ENCODE measurements at places on chromosomes 3 and 15. TPM values are rescaled to one million over a fixed set of nuclear protein-coding genes. Genes with fewer than 3 reads are reported as not detected.
A peak's percentile ranks its signal among the peaks of the same experiment; 100 is the strongest.

The SKOR1 gene
- not detected for polyA plus RNA-seq

The MLH1 gene
- polyA plus RNA-seq: 25.2 TPM

The RETNLB gene
- polyA plus RNA-seq: not detected

The LDHAL6B gene
- not detected for polyA plus RNA-seq

The ZNF501 gene
- polyA plus RNA-seq: 2.3 TPM

The PLCB2 gene
- polyA plus RNA-seq: 57.0 TPM

The TERC gene
- polyA plus RNA-seq: not detected

The CHAC1 gene
- 0.77 TPM for polyA plus RNA-seq

The MAP2K1 gene
- 58.3 TPM for polyA plus RNA-seq

DNA sequence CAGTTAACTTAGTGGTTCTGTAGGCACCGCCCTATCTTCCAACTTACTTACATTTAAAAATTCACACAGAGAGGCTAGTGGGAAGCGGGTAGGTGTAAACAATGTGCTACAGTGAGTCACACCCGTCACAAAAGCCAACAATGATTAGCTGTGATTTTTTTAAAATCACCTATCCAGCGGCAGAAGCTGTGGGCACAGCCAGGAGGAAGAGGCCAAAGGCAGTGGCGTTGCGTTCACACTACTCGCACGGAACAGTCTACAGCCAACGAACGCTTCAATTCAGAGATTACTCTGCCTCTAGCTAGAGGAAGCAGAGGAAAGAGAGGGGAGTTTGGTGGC is 2.5 kb upstream of the NLGN1 start:
- DNase-seq: no peak
- peak overlapping the region; percentile 84 for H3K27ac ChIP-seq
- no peaks in the 10 kb centered on the region for H3K36me3 ChIP-seq
- H3K4me1 ChIP-seq: peaks cover 33% of the 10 kb centered on the region
- peak overlapping the region; percentile 80 for H3K4me3 ChIP-seq

GRCh38 chr15:52778457-52778856 is 11.7 kb downstream of the ONECUT1 start:
- no peak for DNase-seq
- peaks cover 23% of the 10 kb centered on the region for H3K27me3 ChIP-seq
- no peak overlapping the region for H3K4me3 ChIP-seq

GRCh38 chr15:52709187-52709981 is 30.2 kb upstream of the ATOSA start:
- H3K4me1 ChIP-seq: no peaks in the 10 kb centered on the region
- peaks cover 2% of the 10 kb centered on the region for H3K27me3 ChIP-seq
- no peak overlapping the region for H3K4me3 ChIP-seq
- no peak overlapping the region for H3K27ac ChIP-seq

DNA sequence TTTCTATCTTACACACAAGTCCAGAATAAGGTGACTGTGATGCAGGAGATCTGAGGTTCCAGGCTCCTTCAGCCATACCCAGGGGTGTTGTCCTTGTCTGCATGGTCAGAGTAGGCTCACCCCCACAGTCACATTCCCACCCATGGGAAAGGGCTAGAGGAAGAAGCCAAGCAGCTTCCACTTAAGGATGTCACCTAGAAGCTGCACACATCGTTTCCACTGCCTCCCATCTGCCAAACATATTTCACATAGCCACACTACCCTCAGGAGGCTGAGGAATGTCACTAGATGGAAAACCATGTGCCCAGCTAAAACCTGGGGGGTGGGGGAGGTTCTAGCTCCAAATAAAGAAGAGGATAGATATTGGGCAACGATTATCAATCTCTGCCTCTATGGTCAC is 58.1 kb downstream of the TMEM39A start:
- H3K36me3 ChIP-seq: peaks cover 27% of the 10 kb centered on the region
- H3K4me1 ChIP-seq: no peaks in the 10 kb centered on the region
- no peak overlapping the region for H3K4me3 ChIP-seq
- DNase-seq: no peak

- H3K27me3 ChIP-seq: peaks cover 80% of the 10 kb centered on the region
- H3K27ac ChIP-seq: no peak overlapping the region
- H3K4me3 ChIP-seq: peak overlapping the region; percentile 35
Measured at GRCh38 chr15:59996298-59997041, 7.6 kb upstream of the FOXB1 start.

GRCh38 chr3:71579326-71579934 is 4.1 kb downstream of the FOXP1 start:
- H3K27me3 ChIP-seq: peaks cover 21% of the 10 kb centered on the region
- H3K4me1 ChIP-seq: peaks cover 15% of the 10 kb centered on the region
- H3K27ac ChIP-seq: no peak overlapping the region
- DNase-seq: no peak
- H3K4me3 ChIP-seq: peak overlapping the region; percentile 17
- peaks cover 12% of the 10 kb centered on the region for H3K36me3 ChIP-seq

DNA sequence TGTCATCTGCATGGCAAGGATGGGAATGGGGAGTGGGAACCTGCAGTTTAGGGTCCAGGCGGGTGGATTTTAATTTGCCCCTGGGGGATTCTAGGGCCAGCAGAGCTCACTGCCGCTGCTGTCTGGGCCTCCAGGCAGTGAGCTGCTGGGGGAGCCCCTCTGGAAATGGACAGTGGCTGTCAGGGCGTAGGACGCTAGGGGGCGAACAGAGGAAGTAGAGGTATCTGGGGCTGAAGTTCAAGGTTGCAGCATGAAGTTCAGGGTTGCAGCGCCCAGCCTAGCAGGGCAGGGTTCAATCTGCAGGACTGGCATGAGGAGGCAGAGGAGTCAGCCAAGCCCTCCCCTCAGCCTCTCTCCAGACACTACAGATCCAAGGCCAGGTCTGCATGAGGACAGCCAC is 49.5 kb downstream of the APBA2 start:
- peak overlapping the region; percentile 96 for H3K27ac ChIP-seq
- H3K4me3 ChIP-seq: peak overlapping the region; percentile 72
- H3K36me3 ChIP-seq: peaks cover 13% of the 10 kb centered on the region

DNA sequence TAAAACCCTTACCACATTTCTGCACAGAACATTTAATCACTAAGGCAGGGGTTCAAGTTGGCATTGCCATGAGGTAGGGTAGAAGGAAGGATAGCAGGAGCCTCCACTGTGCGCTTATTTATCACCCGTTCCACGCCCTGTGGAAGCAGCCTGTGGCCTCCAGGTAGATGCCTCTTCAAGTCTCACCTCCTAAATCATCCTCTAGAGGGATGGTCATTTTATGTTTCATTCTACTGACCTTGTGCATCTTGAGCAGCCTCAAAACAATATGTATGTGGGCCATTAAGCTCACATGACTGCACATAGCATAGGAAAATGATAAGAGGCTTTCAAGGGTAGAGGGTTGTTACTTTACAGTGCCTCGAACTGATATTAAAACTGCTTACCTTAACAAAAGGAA is 546.2 kb downstream of the GRM7 start:
- H3K36me3 ChIP-seq: no peaks in the 10 kb centered on the region
- no peaks in the 10 kb centered on the region for H3K27me3 ChIP-seq
- no peak overlapping the region for H3K4me3 ChIP-seq
- no peak for DNase-seq
- H3K27ac ChIP-seq: no peak overlapping the region
- no peaks in the 10 kb centered on the region for H3K4me1 ChIP-seq

- H3K27ac ChIP-seq: no peak overlapping the region
- H3K36me3 ChIP-seq: peaks cover 45% of the 10 kb centered on the region
- H3K4me3 ChIP-seq: no peak overlapping the region
- DNase-seq: no peak
- H3K4me1 ChIP-seq: no peaks in the 10 kb centered on the region
Measured at GRCh38 chr3:119481079-119481478, 12.3 kb downstream of the POGLUT1 start.

GRCh38 chr3:192220915-192221314 is 506.4 kb downstream of the FGF12 start:
- no peak overlapping the region for H3K27ac ChIP-seq
- no peaks in the 10 kb centered on the region for H3K36me3 ChIP-seq
- no peak for DNase-seq
- peaks cover 4% of the 10 kb centered on the region for H3K27me3 ChIP-seq

GRCh38 chr3:37993820-37994638 is 3.4 kb downstream of the VILL start:
- peaks cover 53% of the 10 kb centered on the region for H3K4me1 ChIP-seq
- H3K27me3 ChIP-seq: peaks cover 3% of the 10 kb centered on the region
- H3K4me3 ChIP-seq: peak overlapping the region; percentile 95
- peak overlapping the region; percentile 97 for H3K27ac ChIP-seq

GRCh38 chr3:10262027-10262426 is 13.8 kb downstream of the TATDN2 start:
- peak overlapping the region; percentile 77 for H3K27ac ChIP-seq
- peak overlapping the region; percentile 19 for H3K4me3 ChIP-seq
- DNase-seq: no peak
- peaks cover 6% of the 10 kb centered on the region for H3K27me3 ChIP-seq

- DNase-seq: no peak
- no peak overlapping the region for H3K4me3 ChIP-seq
- no peak overlapping the region for H3K27ac ChIP-seq
- peaks cover 5% of the 10 kb centered on the region for H3K4me1 ChIP-seq
- no peaks in the 10 kb centered on the region for H3K27me3 ChIP-seq
- peaks cover 2% of the 10 kb centered on the region for H3K36me3 ChIP-seq
Measured at GRCh38 chr3:56894881-56895431, 93.2 kb upstream of the ARHGEF3 start.

DNA sequence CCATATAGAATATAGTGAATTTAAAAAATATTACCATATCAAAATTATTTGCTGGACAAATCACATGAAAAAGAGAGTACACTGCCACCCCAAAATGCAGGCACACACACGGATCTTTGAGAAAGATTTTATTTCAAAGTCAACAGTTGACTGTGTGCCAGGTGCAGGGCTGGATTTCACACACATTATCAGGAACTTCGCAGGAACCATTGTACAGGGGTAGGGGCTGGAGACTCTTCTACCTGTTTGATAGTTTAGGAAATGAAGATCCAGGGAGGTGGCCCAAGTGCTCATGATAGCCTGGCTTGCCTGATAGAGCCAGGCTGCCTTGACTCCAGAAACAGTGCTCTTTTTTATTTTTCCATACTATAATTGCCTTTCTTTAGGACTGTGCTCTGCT is 54.2 kb downstream of the IL1RAP start:
- H3K36me3 ChIP-seq: peaks cover 7% of the 10 kb centered on the region
- H3K4me1 ChIP-seq: no peaks in the 10 kb centered on the region
- H3K27me3 ChIP-seq: no peaks in the 10 kb centered on the region
- no peak overlapping the region for H3K27ac ChIP-seq
- DNase-seq: no peak

DNA sequence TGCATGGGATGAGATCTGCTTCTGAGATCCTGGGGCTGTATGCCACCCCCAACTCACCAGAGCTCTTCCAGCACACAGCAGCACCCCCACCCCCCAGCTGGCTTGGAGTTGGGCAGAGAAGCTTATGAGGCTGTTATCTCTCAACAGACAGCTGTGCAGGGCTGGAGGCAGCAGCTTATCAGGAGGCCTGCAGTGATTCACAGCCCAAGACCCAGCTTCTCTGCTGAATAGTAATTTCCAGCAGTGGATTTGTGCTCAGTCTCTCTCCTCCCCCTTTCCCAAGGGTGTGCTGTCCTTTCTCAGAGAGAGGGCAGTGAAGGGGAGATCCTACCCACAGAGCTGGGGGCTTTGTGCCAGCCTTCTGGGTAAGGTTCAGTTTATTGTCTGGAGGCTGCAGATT is 2.1 kb downstream of the RPP25 start:
- H3K27me3 ChIP-seq: peaks cover 11% of the 10 kb centered on the region
- H3K36me3 ChIP-seq: no peaks in the 10 kb centered on the region
- peaks cover 16% of the 10 kb centered on the region for H3K4me1 ChIP-seq
- DNase-seq: no peak
- no peak overlapping the region for H3K4me3 ChIP-seq
- H3K27ac ChIP-seq: no peak overlapping the region

GRCh38 chr15:99303907-99304306 is 52.6 kb downstream of the LRRC28 start:
- DNase-seq: no peak
- no peak overlapping the region for H3K4me3 ChIP-seq
- no peak overlapping the region for H3K27ac ChIP-seq
- H3K4me1 ChIP-seq: no peaks in the 10 kb centered on the region

- DNase-seq: peak; percentile 36
- H3K4me1 ChIP-seq: no peaks in the 10 kb centered on the region
- no peak overlapping the region for H3K4me3 ChIP-seq
Measured at GRCh38 chr3:87350367-87351199, 74.2 kb upstream of the POU1F1 start.

GRCh38 chr3:194072097-194072428 is 63.9 kb upstream of the HES1 start:
- peak overlapping the region; percentile 60 for H3K4me3 ChIP-seq
- H3K36me3 ChIP-seq: no peaks in the 10 kb centered on the region
- H3K4me1 ChIP-seq: peaks cover 9% of the 10 kb centered on the region
- H3K27ac ChIP-seq: no peak overlapping the region
- no peak for DNase-seq

DNA sequence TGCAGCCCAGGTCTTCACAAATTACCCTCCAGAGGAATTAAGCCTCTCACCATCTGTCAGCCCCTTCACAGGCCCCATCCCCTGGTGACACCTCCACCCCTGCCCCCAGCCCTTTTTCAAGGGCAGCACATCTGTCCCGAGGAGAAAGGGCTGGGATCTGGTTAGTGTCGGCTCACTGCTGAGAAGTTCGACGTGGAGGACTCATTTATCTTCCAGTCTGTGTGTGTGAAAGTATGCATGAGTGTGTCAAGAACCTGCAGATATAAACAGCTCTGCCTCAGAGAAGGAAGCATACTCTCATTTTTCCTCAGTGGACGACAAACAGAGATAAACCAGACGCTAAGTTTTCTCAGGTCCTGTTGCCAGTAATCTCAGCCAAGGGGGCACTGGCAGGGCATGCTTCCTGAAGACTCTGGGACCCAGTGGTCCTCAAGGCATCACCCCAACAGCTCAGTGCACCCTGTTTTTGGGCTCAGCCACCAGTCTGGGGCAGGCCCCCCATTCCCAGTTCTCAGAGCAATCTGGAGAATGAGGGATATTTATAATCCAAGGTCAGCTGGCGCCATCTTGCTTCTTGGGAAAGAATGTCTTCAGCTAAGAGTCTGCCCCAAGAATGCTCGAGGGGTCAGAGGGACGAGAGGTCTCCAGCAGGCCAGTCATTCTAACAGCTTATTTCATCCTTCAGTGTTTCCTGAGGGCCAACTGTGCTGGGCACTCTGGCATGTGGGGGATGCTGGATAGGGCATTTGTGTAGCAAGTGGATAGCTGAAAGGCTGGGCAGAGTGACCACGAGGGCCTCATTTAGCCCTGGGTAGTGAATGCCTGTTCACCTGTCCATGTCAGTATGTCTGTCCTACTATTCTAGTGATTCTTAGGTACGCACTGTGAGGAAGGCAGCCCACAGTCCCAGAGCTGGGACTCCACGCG is 73.6 kb downstream of the ADCY5 start:
- DNase-seq: no peak
- H3K4me1 ChIP-seq: no peaks in the 10 kb centered on the region
- H3K27me3 ChIP-seq: no peaks in the 10 kb centered on the region
- H3K4me3 ChIP-seq: no peak overlapping the region
- no peaks in the 10 kb centered on the region for H3K36me3 ChIP-seq

- DNase-seq: no peak
- H3K4me3 ChIP-seq: no peak overlapping the region
- no peaks in the 10 kb centered on the region for H3K27me3 ChIP-seq
- no peak overlapping the region for H3K27ac ChIP-seq
- no peaks in the 10 kb centered on the region for H3K36me3 ChIP-seq
Measured at GRCh38 chr3:99498550-99499234, 139.7 kb upstream of the COL8A1 start.

GRCh38 chr3:16378920-16379319 is 113.9 kb downstream of the OXNAD1 start:
- H3K4me1 ChIP-seq: peaks cover 68% of the 10 kb centered on the region
- peaks cover 14% of the 10 kb centered on the region for H3K36me3 ChIP-seq
- H3K4me3 ChIP-seq: peak overlapping the region; percentile 16
- peak overlapping the region; percentile 83 for H3K27ac ChIP-seq
- H3K27me3 ChIP-seq: no peaks in the 10 kb centered on the region
- no peak for DNase-seq

- no peaks in the 10 kb centered on the region for H3K36me3 ChIP-seq
- no peak overlapping the region for H3K4me3 ChIP-seq
- no peaks in the 10 kb centered on the region for H3K4me1 ChIP-seq
- H3K27ac ChIP-seq: no peak overlapping the region
Measured at GRCh38 chr3:73435055-73435454, 189.7 kb downstream of the PDZRN3 start.
